NCI-H524 treated with DMSO at 0.1 percent for 48 hours (cell line): ENCODE measurements at places on chromosomes 7 and 10.
A peak's percentile ranks its signal among the peaks of the same experiment; 100 is the strongest.

- no peak for DNase-seq
Measured at GRCh38 chr10:45625879-45626278, 46.7 kb downstream of the ZFAND4 start.

DNA sequence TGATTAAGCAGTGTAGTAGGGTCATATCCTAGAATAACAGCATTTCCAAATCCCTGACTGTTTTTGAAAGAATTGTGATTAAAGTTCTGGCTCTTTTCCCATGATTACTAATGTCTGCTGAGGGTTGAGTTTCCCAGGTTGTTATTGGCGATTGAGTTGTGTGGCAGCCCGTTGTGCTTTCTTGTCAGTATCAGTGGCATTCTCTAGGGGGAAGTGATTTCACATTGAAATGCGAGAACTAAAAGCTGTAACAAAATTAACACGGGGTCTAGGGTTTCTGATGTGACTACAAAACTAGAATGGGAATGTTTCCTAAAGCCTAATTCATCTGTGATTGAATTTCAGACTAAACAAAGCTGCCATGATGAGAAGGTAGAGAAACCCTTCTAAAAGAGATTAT, 349.4 kb downstream of the EXOC4 start:
- peak; percentile 46 for DNase-seq

GRCh38 chr10:22597138-22597537, 117.2 kb downstream of the PIP4K2A start:
- no peak for DNase-seq

DNA sequence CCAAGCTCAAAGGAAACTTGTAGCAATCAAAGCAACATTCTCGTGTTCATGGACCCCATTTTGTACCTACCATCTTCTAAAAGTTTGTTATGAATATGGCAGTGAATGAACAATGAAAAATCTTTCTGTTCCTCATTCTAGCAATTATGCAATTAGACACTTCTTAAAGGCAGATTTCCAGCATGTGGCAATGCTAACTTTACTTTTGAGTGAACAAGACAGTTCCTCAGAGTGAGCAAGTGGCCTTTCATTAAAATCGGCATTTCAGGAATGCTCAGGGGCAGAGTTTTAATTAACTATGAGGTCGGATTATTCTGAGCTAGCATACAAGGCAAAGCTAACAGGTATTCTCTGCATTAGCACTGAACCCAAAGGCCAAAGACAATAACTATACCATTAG, 48.4 kb upstream of the NFE2L3 start:
- no peak for DNase-seq

DNA sequence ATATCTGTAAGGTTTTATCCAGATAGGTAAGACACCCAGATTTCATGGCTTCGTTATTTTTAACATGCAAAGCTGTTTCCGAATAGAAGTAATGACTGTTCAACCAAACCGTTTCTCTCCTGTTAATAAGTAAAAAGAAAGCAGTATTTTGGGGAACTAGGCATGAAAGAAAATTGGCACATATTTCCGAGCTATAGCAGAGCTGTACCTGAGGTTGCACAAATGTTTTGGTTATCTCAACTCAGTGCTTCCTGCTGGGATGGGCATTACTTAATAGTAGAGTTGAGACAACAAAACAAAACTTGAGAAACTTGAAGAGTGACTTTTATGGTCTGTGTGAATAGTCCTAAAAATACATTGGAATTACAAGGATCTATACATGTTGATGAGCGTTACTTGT, 564.3 kb upstream of the SORCS1 start:
- no peak for DNase-seq

- DNase-seq, result no peak
Measured at GRCh38 chr10:7405637-7406036, 5.2 kb downstream of the SFMBT2 start.

- DNase-seq, result no peak
Measured at GRCh38 chr10:114246679-114247305, 7.7 kb downstream of the VWA2 start.

DNA sequence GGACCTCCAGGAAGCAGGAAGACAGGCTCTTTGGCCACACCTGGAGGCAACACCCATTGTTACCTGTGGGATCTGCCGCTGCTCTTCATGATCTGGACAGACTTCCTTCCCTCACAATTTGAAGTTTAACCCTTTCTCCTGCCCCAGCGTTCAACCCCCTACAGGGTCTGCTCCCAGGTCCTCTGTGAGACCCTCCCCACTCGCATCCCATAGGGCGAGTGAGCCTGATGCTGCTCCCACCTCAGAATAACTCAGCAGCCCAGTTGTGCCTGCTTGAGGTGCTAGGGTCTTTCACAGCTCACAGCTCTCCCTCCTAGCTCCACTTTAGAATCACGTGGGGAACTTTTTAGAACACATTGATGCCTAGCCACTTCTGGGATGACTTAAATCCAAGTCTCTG, 61.8 kb upstream of the C10orf90 start:
- no peak for DNase-seq

- no peak for DNase-seq
Measured at GRCh38 chr7:44273681-44274622, 51.4 kb downstream of the CAMK2B start.

DNA sequence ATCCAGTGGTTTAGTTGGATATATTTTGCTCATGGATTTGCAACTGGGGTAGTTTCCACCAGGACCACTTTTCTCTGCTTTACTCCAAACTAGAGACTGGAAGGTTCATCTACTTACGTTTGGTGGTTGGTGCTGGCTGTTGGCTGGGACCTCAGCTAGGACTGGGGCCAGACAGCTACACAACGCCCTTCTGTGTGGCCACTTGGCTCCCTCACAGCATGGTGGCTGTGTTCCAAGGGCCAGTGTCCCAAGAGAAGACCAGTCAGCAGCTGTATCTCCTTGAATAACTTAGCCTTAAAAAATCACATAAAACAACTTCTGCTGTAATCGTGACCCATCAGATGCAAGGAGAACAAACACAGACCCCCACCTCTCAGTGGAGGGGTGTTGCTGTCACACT, 4.2 kb upstream of the KCNH2 start:
- no peak for DNase-seq

DNA sequence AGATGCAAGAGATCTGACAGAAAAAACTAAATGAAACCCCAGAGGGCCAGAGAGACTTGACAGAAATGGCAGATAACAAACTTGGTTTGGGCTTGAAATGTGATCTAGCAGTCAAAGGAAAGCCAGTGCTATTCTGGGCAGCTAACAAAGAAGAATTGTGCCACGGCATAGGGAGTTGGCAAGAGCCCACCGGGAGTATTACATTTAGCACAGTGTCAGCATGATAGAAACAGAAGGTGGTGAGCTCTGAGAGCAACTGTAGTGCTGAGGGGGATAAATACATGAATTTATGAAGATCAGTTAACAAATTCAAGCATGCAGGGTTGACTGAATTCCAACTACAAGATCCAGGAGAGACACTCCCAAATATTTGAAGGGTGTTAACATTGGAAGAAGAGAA, 91.1 kb downstream of the AHCYL2 start:
- DNase-seq, result no peak

- DNase-seq, result no peak
Measured at GRCh38 chr10:111078505-111079185, 1.8 kb downstream of the ADRA2A start.

DNA sequence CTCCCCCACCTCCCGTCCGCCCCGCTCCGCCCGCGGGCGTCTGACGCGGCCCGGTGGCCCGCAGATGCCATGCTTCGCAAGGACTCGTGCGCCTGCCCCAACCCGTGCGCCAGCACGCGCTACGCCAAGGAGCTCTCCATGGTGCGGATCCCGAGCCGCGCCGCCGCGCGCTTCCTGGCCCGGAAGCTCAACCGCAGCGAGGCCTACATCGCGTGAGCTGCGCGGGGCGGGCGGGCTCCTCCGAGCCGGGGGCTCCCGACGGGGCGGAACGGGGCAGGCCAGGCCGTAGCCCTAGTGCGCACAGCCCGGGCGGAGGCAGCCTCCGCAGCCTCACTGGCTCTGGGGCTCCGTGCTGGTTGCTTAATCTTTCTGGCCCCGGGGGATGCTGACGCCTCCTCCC, 2.8 kb downstream of the ASIC3 start:
- DNase-seq, result no peak

DNA sequence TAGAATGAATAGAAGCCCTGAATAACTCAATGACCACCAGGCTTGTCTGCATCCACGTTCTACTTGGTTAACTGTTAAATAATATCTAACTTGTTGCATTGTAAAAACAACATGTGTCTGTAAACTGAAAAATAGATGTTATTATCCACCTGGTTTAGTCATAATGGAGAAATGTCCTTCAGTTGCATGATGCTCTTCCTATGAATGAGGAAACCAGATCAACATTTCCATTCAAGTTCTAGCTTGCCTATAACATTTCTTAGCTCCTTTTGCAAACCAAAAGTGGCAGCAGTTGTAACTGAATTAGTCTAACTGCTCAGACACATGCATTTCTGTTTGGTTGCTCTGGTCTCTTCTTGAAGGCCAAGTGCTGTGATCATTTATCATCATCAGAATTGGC, 62.9 kb upstream of the BET1 start:
- DNase-seq, result no peak

GRCh38 chr10:123309731-123310130, 155.5 kb downstream of the BUB3 start:
- no peak for DNase-seq

- DNase-seq, result no peak
Measured at GRCh38 chr10:31958856-31959255, 30.2 kb upstream of the ARHGAP12 start.

DNA sequence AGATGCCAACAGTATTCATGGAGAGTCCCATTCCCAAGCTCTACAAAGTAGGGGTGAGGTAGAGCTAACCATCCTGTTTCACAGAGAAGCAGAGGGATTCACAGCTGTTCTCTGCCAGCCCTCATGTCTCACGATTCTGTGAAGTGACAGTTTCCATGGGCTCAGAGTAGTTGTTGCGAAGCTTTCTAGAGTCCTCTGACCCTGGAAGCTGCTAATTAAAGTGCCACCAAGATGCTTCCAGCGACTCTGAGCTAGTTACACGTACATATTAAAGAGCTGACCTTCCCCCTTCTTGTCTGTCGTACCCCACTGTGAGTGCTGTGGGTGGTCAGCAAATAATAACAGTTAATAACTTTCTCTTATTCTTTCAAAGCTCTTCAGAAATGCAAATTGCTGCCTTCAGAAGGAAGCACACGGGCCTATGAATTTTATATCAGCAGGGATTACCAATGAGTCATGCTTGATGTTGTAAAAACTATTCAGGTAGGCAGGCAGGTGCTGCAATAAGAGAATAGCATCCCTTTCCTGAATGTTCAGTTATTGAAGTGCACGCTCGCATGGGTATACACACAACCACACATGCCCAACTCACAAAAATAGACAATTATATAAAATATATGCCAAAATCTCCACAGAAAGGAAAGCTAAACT, 34.1 kb downstream of the DNAJB9 start:
- DNase-seq, result no peak

GRCh38 chr10:70582793-70583668, 19.5 kb downstream of the PRF1 start:
- DNase-seq, result no peak

DNA sequence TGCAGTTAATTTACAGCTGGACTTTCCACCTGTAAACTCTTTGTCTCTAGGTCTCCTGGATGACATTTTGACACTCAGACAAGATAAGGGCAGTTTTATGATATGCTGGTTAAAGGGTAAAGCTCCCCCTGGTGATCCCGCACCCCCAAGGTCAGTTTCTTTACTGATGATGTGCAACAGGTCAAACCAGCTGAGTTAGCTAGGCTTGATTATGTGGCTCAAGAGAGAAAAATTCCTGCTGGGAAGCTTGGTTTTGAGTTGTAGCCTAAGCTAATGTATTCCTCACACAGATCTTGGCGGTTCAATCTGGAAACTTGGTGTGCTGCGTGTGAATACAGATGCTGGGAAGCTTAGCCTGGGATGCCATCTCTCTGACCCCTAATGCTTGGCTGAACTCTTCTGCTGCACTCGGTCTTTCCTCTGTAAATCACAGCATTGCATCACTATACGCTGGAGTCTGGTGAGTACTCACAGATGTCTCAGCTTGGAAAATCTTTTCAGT, 11.4 kb upstream of the AKR1D1 start:
- DNase-seq, result no peak

- DNase-seq, result no peak
Measured at GRCh38 chr7:68399991-68400590, 1198.2 kb upstream of the AUTS2 start.

GRCh38 chr10:122181876-122182275, 89.2 kb upstream of the BTBD16 start:
- DNase-seq, result no peak

DNA sequence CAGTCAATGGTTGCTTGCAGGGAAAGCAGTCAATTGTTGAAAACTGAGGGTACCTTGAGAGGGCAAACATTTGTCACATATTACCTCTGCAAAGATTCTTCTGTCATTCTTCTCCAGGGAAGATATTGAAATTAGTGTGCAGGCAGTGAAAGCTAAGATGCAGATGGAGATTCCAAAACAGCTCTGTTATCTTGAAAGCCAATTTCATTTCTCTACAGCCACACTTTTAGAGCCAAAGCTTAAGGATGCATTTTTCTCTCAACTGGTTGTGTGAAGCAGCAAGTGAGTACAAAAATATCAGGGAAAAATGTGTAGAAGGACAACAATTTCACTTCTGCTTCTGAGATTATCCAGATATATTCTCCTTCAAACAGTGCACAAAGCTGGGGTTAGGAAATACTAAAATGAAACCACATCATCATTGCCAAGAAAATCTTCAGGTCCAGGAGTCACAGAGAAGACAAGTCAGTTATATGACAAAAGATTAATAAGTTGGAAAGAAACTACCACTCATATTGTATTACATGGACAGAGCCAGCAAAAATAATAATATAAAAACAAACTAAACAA, 16.3 kb downstream of the SGMS1 start:
- no peak for DNase-seq

DNA sequence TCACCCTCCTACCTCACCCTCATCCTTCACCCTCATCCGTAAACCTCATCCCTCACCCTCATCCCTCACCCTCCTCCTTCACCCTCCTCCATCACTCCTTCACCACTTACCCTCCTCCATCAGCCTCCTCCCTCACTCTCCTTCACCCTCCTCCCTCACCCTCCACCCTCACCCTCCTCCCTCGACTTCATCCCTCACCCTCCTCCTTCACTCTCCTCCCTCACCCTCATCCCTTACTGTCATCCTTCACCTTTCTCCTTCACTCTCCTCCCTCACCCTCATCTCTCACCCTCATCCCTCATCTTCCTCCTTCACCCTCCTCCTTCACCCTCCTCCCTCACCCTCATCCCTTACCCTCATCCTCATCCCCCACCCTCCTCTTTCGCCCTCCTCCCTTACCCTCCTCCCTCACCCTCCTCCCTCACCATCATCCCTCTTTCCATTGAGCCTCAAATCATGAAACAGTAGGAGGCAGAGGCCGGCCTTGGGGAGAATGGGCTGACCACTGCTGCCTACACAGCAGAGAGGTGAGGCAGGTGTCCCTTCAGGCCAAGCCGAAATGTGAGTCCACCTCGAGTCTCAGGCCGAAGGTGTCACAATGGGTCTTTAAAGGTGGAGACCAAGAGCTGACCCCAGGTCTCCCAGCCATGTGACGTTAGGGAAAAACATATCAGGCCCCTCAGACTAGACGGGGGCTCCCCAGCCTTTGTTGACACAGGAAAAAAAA, 53.0 kb downstream of the PDGFA start:
- no peak for DNase-seq

DNA sequence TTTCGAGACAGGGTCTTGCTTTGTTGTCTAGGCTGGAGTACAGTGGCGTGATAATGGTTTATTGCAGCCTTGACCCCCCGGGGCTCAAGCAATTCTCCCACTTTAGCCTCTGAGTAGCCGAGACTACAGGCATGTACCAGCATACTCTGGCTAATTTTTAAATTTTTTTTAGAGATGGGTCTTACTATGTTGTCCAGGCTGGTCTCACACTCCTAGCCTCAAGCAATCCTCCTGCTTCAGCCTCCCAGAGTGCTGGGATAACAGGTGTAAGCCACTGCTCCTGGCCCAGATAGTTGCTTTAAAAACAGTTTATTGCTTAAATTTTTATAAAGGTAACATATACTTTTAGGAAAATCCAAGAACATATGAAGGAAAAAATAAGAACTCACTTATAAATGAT, 26.3 kb downstream of the NEURL1 start:
- DNase-seq, result no peak
